ENCODE measurements at places on chromosomes 11 and 22. TPM values are rescaled to one million over a fixed set of nuclear protein-coding genes. Genes with fewer than 3 reads are reported as not detected.
A peak's percentile ranks its signal among the peaks of the same experiment; 100 is the strongest.

DNA sequence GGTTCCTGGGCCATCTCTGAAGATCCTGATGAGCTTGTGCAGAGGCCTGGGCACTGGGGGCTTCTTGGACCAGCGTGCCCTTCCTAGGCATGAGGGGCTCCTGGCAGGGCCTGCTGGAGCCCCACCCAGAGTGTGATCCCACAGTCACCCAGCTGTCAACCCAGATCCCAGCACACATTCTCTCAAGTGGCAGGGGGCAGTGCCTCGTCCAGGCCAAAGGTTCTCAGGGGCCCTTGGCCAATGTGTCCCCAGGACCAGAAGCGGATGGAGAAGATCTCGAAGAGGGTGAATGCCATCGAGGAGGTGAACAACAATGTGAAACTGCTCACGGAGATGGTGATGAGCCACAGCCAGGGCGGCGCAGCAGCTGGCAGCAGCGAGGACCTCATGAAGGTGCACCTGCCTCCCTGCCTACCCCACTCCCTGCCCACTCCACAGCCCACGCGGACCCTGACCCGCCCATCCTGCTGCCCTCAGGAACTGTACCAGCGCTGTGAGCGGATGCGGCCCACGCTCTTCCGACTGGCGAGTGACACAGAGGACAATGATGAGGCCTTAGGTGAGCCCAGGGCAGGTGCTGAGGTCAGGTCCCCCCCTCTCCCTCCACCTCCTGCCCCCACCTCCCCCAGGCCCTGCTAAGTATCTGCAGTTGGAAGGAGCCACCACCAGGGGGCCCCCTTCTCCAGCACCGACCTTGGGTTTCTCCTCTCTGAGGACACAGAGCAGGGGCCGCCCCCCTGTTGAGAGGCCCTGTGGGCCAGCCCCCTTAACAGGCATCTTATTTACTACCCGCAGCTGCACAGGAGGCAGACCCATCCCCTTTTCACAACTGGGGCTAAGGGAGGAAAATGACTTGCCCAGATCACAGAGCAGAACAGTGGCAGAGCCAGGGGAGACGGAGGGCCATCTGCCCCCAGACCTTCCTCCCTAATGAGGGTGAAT is 14.7 kb downstream of the GGA1 start:
- no peak for DNase-seq

GRCh38 chr22:46064966-46065666 is 85.2 kb upstream of the PPARA start:
- DNase-seq, result no peak

The ANKK1 gene
- 0.08 TPM for total RNA-seq

- peak; percentile 51 for DNase-seq
These were observed 11.7 kb upstream of the PATL1 start for GRCh38 chr11:59680287-59681154.

DNA sequence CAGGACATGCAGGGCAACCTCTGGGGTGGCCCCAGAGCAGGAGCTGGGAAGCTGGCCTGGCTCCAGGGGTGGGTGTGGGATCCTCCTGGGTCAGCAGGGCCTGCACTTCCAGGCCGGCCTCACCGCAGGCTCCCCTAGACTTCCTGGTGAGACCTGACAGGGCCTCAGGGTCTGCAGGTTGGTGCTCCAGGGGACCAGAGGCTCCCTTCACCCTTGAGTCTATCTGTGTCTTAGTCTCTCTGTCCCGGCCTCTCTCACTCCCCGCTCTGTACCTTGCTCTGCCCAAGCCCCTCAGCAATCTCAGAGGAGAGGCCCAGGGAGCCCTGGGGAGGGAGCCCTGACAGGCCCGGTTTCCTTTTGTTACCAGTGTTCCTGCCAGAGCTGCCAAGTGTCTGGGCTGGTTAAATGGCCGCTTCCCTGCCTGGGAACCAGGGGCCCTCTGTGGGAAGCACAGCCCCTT is 13.9 kb downstream of the CD82 start:
- no peak for DNase-seq

DNA sequence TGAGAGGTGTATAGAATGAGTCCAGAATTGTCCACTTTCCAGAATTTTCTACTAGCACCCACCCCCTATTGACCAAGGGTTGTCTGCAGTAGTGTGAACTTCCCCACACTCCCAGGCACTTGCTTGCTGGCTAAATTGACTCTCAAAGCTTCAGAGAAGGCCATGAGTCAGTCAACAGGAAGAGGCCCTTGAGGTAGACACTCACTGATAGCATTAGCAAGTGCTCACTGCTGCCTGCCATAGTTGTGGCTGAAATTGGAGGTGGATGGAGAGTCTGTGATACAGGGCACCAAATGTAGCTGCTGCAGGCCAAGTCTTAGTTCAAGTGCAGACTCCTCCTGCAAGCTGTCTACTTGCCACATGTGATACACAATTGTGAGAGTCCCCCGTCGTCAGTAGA is 156.8 kb downstream of the SPON1 start:
- no peak for DNase-seq

The SYT7 gene
- total RNA-seq, result 2.5 TPM

The OR10AG1 gene
- not detected for total RNA-seq

GRCh38 chr11:27858866-27859265 is 158.6 kb upstream of the BDNF start:
- no peak for DNase-seq

- no peak for DNase-seq
These were observed 17.2 kb downstream of the KIAA0930 start for GRCh38 chr22:45223304-45224117.

GRCh38 chr22:42202048-42202447 is 68.4 kb downstream of the TCF20 start:
- no peak for DNase-seq

The IL17REL gene
- total RNA-seq, result 0.82 TPM

- DNase-seq, result no peak
These were observed 24.1 kb downstream of the ADAMTS15 start for GRCh38 chr11:130472434-130472961.

- DNase-seq, result no peak
These were observed at the start of gene LARGE2 for GRCh38 chr11:45922425-45923082. Gene LARGE2 (plus strand): TSS chr11:45922656. CDS start chr11:45922883, 227 bp downstream.

GRCh38 chr11:92873551-92873950 is 95.9 kb upstream of the MTNR1B start:
- DNase-seq, result no peak

DNA sequence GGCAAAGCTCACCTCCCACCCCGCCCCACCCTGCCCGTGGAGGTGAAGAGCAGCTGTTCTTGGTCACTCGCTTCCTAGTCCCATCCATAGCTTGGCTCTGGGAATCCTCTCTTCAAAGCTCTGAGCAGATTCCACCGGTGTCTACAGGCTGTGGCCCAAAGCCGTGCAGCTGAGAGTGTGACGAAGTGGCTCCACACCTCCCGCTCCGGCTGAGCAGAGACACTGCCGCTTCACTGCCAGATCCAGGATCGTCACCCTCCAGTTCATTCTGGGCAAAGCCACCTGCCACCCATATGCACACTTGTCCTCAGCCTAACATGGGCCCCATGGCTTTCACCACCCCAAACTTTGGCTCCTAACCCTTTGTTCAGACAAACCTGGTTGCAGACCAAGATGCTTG is 532.9 kb upstream of the B3GAT1 start:
- DNase-seq, result no peak
